ENCODE measurements at places on chromosomes 13 and 19.
A peak's percentile ranks its signal among the peaks of the same experiment; 100 is the strongest.

DNA sequence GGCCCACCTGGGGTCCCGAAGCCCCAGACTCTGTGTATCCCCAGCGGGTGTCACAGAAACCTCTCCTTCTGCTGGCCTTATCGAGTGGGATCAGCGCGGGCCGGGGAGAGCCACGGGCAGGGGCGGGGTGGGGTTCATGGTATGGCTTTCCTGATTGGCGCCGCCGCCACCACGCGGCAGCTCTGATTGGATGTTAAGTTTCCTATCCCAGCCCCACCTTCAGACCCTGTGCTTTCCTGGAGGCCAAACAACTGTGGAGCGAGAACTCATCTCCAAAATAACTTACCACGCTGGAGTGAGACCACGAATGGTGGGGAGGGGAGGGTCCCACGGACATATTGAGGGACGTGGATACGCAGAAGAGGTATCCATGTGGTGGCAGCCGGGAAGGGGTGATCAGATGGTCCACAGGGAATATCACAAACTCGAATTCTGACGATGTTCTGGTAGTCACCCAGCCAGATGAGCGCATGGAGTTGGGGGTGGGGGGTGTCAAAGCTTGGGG lies 1.0 kb upstream of the ICAM5 start:
- DNase-seq, result no peak

DNA sequence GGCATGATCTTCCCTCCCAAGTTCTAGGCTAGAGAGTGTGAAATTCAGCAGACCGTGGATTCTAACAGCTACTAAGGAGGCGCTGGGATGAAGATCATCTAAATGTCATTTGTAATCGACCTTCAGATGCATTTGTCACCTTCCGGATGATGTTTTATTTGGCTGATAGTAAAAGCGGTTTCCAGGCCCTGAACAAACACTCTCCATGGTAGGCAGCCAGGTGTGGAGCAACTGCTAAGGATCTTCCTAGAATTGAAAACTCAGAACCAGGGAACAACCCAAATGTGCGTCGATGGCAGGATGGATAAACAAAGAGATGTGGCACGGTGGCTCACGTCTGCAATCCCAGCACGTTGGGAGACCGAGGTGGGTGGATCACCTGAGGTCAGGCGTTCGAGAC lies 107.2 kb upstream of the CACNA1A start:
- no peak for DNase-seq

- peak; percentile 57 for DNase-seq
Observed at GRCh38 chr13:103517066-103517767, 451.0 kb upstream of the SLC10A2 start.

- DNase-seq, result no peak
Observed at GRCh38 chr19:35161434-35161743, 6.9 kb downstream of the FXYD5 start.

GRCh38 chr19:46603195-46603637 lies 2.1 kb downstream of the CALM3 start:
- no peak for DNase-seq

- DNase-seq, result no peak
Observed at GRCh38 chr13:112910016-112910415, 59.0 kb upstream of the MCF2L start.

- no peak for DNase-seq
Observed at GRCh38 chr19:39916236-39916635, 18.2 kb downstream of the FCGBP start.

DNA sequence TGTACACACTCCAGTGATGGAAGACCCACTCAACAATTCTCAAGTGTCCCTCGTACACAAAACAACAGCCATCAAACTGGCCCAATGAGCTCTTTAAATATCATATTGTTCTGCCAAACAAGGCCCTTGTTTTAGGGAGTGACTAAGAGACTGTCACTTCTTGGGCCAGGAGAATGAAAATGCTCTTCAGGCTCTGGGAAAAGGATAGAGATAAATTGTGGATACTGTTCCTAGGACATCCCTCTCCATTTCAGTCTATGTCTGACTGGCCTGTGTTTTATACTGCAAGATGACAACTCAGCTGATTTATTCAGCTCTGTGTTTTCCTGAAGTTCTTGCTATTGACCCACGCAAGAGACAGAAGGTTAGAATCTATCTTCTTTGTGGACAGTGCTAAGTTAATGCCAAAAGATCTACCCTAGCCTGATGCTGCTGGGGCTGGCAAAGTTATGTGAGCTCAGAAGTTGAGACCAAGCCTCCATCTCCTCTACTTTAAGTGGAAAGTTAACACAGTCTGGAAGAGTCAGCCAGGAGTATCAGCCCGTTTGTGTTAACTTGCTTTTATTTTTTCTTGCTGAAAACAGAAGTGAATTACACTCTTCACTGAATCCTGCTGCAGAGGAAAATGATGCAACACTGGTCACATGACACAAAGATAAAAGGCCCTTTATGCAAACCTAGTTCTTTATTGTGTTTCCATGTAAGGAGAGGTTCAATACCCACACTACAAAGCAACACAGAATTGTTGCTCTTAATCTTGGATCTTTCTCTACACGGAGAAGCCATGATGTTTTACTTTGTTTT lies 14.6 kb downstream of the FRY start:
- DNase-seq, result no peak

DNA sequence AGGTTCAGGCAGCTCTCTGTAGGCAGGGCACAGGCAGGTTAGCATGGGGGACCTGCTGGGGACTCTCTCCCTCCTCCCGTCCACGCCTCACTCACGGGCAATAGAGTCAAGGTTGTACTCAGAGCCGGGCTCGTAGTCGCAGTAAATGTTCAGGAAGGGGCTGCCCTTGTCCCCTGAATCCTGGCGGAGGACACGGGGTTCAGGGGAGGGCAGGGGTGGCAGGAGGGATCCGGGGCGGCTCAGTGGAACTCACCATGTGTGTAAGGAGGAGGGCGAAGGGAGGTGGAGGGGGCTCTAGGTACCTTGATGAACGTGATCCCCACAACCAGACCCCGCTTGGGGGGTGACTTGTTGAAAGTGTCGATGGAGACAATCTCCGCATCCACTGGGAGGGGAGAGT lies 819 bp downstream of the KPTN start:
- no peak for DNase-seq

- no peak for DNase-seq
Observed at GRCh38 chr19:18807861-18808331, 16.8 kb upstream of the COMP start.

DNA sequence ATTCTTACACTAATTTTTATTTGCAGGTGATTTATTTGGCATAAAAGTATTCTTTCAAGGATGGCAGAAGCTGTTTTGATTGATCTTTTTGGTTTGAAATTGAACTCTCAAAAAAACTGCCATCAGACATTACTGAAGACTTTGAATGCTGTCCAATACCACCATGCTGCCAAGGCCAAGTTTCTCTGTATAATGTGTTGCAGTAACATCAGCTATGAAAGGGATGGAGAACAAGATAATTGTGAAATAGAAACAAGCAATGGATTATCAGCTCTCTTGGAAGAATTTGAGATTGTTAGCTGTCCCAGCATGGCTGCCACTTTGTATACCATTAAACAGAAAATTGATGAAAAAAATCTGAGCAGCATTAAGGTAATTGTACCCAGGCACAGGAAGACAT lies 1.2 kb downstream of the LACC1 start:
- DNase-seq, result no peak

GRCh38 chr19:50580970-50581634 lies 12.9 kb upstream of the LRRC4B start:
- no peak for DNase-seq

GRCh38 chr13:75748874-75749273 lies 112.7 kb downstream of the LMO7 start:
- DNase-seq, result no peak

- no peak for DNase-seq
Observed at GRCh38 chr19:46232938-46233621, 3.5 kb downstream of the IGFL1 start.

GRCh38 chr13:20704459-20705069 lies 1.1 kb downstream of the IL17D start:
- no peak for DNase-seq

DNA sequence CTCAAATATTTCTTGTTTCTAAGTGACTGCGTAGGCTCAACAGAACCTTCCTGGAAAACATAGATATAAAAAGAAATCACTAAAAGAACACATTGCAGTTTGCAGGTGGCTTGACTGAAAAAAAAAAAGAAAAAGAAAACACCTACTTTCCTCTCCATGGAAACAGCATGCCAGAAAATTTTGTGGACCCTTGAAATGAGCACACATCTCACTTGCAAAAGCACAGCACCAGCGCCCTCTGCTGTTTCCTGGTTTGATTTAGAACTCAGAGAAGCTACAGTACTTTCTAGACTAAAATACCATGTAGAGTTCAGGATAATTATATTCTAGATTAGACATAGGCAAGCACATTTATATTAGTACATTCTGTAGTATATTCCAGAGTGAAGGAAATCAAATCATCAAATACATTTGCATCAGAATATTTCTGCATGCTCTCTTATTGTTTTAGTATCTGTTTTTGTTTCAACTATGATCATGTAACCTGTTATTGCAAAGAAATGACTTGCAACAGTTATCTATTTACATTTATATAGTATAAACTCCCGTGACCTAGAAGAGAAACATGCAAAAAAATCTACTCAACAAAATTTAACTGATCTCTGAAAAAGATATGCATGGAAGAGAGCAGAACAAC lies 22.3 kb upstream of the XPO4 start:
- DNase-seq, result no peak

GRCh38 chr19:48794291-48794690 lies 16.5 kb downstream of the BCAT2 start:
- no peak for DNase-seq

GRCh38 chr19:28359431-28360414 lies 853.2 kb downstream of the UQCRFS1 start:
- no peak for DNase-seq

DNA sequence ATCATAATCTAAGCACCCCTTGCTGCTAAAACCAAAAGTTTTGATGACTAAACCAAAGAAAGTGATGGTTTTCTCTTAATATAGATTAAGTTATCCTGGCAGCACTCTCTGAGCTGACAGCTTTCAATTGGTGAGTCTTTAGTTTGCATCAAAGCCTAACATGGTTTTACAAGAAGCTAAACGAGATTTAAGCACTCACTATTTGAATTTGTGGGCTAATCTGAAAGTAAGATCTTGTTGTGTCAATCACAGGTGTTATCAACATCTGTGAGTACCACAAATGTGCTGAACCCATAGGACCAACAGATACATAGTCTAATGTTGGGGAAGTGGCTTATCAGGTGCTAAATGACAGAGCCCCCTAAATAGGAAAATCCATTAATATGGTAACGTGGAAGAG lies 223.9 kb downstream of the LHFPL6 start:
- peak; percentile 48 for DNase-seq

- no peak for DNase-seq
Observed at GRCh38 chr13:59672445-59672844, 491.3 kb downstream of the DIAPH3 start.

- no peak for DNase-seq
Observed at GRCh38 chr13:90070837-90071525, 1276.5 kb upstream of the MIR17HG start.

DNA sequence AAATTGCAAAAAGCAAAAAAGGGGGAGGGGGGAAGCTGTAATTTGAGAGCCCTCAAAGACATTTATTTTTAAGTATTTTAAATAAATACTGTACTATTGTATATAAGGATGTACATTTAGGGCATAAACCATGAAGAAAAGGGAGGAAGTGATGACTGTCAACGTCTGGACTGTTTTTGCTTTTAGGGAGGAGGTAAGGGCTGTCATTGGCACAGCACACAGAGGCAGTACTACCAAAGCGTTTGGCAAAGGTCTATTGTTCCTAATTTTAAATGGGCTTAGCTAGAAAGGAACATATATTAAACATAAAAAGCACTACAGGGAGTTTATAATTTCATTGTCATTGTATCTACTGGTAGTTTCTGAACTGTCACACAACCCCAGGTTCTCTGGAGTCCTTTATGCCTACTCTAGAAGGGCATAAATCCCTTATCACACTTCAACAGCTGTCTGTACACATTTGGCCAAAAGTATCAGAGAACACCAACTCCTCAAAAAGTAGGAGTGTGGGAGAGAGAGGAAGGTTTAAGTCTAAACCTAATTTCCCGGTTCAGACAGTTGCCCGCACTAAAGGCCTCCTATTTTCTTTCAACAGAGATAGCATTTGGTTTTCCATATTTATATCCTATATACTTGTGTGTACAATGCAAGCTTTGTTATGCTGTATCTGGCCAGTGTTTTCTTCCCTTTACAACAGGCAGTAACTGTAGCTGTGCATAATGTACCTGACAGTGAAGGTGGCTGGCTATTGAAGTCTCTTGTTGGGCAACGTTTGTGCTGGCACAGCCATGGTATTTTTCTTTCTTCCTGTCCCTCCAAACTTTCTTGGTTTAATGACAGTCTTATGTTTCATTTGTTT lies 406.2 kb downstream of the KLF5 start:
- DNase-seq, result no peak

GRCh38 chr19:42400404-42400803 lies 10.3 kb upstream of the CNFN start:
- DNase-seq, result no peak

GRCh38 chr13:42656161-42656560 lies 82.2 kb downstream of the TNFSF11 start:
- DNase-seq, result no peak

- DNase-seq, result no peak
Observed at GRCh38 chr19:39430675-39431593, 4.8 kb downstream of the RPS16 start.

DNA sequence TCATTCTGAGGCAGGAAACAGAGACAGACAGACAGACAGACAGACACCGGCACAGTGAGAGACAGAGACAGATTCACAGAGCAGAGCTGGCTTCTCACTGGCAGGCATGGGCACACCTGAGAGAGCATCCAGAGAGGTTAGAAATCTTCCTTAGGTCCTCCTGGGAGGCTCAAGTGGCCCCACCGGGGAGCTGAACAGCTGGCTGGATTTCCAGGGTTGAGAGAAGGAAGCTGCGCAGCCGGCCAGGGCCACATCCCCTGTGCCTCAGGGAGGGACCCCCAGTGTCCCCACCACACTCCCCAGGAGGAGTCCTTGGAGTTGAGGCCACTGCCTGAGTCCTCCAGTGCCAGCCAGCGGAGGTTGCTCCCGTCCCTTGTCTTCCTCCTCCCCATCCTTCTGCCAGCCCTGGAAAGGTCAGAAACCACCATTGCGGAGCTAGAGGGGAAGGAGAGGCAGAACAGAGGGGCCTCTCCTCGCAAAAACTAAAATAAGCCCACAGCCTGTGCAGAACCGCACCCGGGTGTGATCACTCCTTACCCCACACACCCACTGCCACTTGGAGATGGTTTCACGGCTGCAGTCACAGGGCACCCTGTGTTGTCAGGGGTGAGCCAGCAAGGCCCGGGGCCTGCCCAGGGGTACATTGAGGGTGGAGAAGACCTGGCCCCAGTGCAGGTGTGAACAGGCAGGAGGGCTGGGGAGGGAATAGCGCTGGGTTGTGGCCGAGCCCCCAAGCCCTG lies 4.2 kb downstream of the FFAR3 start:
- no peak for DNase-seq

GRCh38 chr19:12695514-12695913 lies 917 bp downstream of the FBXW9 start:
- DNase-seq, result no peak

DNA sequence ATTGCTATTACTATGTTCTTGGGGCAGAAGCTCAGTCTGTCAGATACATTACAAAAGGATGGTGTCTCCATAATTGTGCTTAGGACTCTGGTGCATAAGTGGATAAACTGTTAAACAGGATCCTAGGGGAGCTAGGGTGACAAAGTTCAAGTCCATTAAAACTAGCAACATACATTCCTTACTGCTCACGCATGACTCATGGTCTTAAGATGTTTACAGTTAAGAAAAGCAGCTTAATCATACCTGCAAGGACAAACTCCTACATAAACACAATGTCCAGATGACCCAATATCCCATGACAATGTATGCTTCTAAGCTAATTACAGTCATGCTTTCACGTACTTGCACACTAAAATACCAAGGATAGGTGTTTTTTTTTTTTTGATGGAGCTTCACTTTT lies 3.5 kb upstream of the ZNF701 start:
- no peak for DNase-seq
